Sigmoid colon (tissue), 7 donors: ENCODE measurements at places on chromosomes 4 and X. TPM values are rescaled to one million over a fixed set of nuclear protein-coding genes. Genes with fewer than 3 reads are reported as not detected.

GRCh38 chr4:120749445-120750151, 172.9 kb downstream of the PRDM5 start:
- H3K27me3 ChIP-seq = no peaks in the 10 kb centered on the region
- no peak overlapping the region for H3K4me3 ChIP-seq
- H3K27ac ChIP-seq = no peak overlapping the region
- no peaks in the 10 kb centered on the region for H3K4me1 ChIP-seq
- no peaks in the 10 kb centered on the region for H3K36me3 ChIP-seq

- no peak overlapping the region for H3K4me3 ChIP-seq
- peaks cover 2% of the 10 kb centered on the region for H3K27me3 ChIP-seq
- no peaks in the 10 kb centered on the region for H3K4me1 ChIP-seq
- DNase-seq = no peak
- no peaks in the 10 kb centered on the region for H3K36me3 ChIP-seq
Measured at GRCh38 chr4:184598753-184599491, 50.3 kb downstream of the CASP3 start.

- H3K27me3 ChIP-seq = no peaks in the 10 kb centered on the region
- no peak for DNase-seq
- no peaks in the 10 kb centered on the region for H3K4me1 ChIP-seq
- no peak overlapping the region for H3K4me3 ChIP-seq
- H3K36me3 ChIP-seq = peaks cover 4% of the 10 kb centered on the region
- peak overlapping the region; percentile 34 for H3K27ac ChIP-seq
Measured at GRCh38 chrX:41661366-41662095, 27.2 kb upstream of the GPR34 start.

DNA sequence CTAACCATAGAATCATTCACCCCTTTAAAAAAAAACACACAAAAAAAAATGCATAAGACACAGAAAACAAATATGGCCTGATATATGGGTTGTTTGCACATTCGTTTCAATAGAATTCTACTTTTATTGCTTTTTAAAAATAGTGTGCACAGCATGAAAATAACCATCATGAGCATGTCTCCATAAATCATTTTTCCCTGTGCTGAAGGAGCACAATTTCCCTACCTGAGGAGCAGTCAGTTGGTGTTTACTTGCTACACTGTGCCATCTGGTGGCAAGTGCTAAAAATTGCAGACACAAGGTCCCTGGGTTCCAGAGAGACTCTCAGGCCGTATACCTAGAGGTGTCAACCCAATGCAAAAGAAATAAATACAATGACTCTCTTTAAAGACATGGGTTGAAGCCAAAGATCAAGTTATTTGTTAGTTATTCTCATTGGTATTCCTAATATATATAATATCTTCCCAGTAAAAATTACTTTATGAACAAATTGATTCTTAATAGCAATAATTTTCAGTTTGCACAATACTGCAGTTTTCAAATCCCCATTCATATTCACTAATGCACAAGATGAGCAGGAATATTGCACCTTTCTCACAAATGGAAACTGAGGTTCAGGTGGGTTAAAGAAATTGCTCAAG, 551.4 kb downstream of the IQCM start:
- H3K4me1 ChIP-seq = no peaks in the 10 kb centered on the region
- no peaks in the 10 kb centered on the region for H3K27me3 ChIP-seq
- H3K36me3 ChIP-seq = no peaks in the 10 kb centered on the region
- no peak for DNase-seq
- H3K4me3 ChIP-seq = no peak overlapping the region

DNA sequence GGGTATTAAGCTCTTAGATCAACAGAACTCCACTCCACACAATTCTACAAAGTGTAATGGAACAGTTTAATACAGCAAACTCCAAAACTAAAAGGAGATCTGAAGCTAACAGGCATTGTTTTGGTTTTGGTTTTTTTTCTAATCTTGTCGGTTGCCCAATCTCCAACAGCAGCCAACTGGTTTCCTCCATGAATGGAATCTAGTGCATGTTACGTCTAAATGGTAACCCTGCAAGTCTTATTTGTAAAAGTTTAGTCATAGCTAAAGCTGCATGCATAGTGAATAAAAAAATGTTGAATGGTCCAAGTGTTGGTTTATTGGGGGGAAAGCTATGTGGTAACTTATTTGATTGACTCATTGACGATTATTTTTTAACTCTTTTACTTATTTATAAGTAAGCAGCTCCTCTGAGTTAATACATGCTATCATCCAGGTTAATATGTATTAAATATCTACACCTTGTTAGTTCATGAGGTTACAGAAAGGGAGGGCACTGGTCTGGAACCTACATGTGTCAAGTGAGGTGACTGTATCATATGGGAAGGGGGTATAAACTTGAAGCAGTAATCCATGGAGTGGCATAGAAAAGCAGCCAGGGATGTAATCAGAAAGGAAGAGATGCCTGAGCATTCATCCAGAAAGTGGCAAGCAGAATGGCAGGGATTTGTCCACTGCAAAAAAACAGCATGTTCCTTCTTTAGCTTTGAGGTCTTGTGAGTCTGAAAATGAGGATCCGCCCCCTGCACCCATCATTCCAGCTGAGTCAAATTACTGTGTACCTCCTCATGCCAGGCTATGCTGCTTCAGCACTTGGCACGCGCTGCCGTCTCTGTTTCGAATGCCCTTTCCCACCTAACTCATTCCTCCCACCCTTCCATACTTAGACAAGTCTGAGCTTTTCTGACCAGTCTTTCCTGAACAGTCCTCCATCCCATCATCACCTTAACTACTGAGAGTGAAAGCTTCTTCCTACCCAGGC, 81.7 kb downstream of the PDGFC start:
- no peaks in the 10 kb centered on the region for H3K4me1 ChIP-seq
- H3K36me3 ChIP-seq = no peaks in the 10 kb centered on the region
- H3K4me3 ChIP-seq = no peak overlapping the region
- H3K27ac ChIP-seq = no peak overlapping the region
- H3K27me3 ChIP-seq = no peaks in the 10 kb centered on the region
- peak; percentile 74 for DNase-seq

DNA sequence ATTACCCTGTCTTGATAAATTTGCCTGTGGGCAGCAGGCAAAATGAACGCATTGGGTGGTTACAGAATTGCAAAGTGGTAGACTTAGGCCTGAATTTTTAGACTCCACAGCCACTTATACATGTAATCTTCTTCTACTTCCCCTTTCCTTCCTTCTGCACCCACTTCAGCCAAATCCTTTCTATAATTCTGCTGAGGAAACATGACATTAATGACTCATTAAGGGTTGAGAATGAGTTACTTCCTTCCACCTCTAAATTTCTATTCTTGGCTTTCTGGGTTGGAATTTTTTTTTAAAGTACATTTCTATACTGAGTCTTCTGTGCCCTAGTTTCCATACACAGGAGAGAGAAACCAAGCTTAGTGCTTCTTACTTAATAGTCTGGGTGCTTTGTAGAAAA, 10.1 kb downstream of the PAPSS1 start:
- no peak overlapping the region for H3K27ac ChIP-seq
- no peaks in the 10 kb centered on the region for H3K4me1 ChIP-seq
- H3K4me3 ChIP-seq = no peak overlapping the region
- no peak for DNase-seq
- H3K27me3 ChIP-seq = no peaks in the 10 kb centered on the region
- H3K36me3 ChIP-seq = no peaks in the 10 kb centered on the region

- no peak overlapping the region for H3K4me3 ChIP-seq
- no peaks in the 10 kb centered on the region for H3K36me3 ChIP-seq
- H3K4me1 ChIP-seq = peaks cover 39% of the 10 kb centered on the region
- DNase-seq = no peak
Measured at GRCh38 chrX:150870487-150871340, 27.8 kb downstream of the CD99L2 start.

DNA sequence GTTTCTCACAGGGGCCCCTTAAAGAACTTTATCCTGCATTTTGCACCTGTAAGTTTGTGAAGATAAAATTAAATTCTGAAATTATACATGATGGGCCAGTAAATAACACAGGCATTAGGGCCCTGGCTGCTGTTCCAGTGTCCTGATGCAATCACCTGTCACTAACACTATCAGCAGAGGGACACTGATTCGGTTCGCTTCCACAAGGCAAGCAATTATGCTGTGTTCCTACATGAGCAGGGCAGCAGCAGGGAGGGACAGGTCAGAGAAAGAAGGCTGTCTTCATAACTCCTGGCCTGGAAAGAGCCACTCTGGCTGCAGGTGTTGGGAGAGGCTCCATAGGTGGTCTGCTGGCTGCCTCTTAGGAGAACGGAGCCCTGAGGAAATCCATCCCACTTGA, 487.3 kb downstream of the MID1IP1 start:
- H3K4me3 ChIP-seq = no peak overlapping the region
- no peaks in the 10 kb centered on the region for H3K27me3 ChIP-seq
- DNase-seq = no peak
- no peak overlapping the region for H3K27ac ChIP-seq
- no peaks in the 10 kb centered on the region for H3K4me1 ChIP-seq
- H3K36me3 ChIP-seq = no peaks in the 10 kb centered on the region

DNA sequence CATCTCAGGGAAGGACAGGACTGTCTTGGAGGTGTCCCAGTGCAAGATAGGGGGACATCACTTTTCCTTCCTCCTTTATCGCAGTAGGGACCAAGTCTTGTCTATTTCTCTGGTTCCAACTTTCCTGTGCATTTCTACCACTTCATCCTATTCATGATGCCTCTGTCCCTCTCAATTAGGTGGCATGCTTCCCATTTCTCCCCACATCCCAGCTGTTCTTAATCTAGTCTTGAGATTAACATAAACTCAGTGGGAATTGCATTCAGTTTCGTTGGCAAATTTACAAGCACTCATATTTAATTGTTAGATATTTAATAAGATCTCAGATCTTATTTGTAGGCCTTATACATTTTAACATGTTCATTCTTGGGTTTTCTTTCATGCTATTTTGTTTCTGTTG, 15.7 kb upstream of the ODAM start:
- no peak overlapping the region for H3K27ac ChIP-seq
- H3K36me3 ChIP-seq = no peaks in the 10 kb centered on the region
- no peak for DNase-seq
- H3K4me3 ChIP-seq = no peak overlapping the region
- H3K4me1 ChIP-seq = no peaks in the 10 kb centered on the region
- H3K27me3 ChIP-seq = no peaks in the 10 kb centered on the region

- no peak overlapping the region for H3K4me3 ChIP-seq
- H3K36me3 ChIP-seq = no peaks in the 10 kb centered on the region
- no peaks in the 10 kb centered on the region for H3K27me3 ChIP-seq
- no peak overlapping the region for H3K27ac ChIP-seq
- DNase-seq = no peak
- no peaks in the 10 kb centered on the region for H3K4me1 ChIP-seq
Measured at GRCh38 chr4:88242144-88242543, 42.2 kb downstream of the PPM1K start.

DNA sequence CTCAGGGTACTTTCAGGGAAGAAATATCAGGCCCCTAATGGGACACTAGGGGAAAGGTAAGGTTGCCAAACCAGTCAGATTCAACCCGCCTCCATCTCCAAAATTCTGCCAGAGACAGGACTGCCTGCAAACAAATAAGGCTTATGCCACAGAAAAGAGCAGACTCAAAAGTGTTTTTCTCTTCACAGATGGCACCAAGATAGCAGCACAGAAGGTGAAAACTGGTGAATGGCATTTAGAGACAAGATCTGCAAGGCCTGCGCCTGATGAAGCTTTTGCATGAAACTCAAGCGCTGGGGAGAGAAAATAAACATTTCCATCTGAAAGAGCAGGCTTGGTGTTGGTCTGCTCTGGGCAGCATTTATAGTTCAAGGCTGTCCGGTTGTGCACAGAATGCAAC, 27.9 kb downstream of the AMOT start:
- no peak for DNase-seq
- no peaks in the 10 kb centered on the region for H3K4me1 ChIP-seq
- H3K27ac ChIP-seq = no peak overlapping the region

DNA sequence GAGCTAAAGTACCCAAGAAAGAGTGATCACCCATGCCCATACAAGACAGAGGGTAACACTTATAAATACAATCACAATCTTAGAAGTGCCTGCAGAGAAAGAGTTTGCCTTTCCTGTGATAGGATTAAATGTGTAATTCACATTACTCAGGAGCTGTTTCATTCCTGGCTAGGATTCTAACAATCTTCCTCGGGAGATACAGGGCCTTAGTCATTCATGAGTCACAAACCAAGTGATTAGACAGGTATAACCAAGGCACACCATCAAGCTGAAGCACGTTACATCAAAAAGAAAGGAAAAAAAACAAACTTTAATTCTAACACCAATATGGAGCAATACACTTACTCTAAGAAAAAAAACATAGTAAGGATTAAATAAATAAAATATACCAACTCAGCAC, 14.9 kb downstream of the ABCG2 start:
- H3K36me3 ChIP-seq = no peaks in the 10 kb centered on the region
- no peaks in the 10 kb centered on the region for H3K27me3 ChIP-seq
- DNase-seq = no peak
- H3K4me1 ChIP-seq = no peaks in the 10 kb centered on the region

- H3K27ac ChIP-seq = no peak overlapping the region
- no peaks in the 10 kb centered on the region for H3K36me3 ChIP-seq
- H3K27me3 ChIP-seq = no peaks in the 10 kb centered on the region
- H3K4me3 ChIP-seq = no peak overlapping the region
- peaks cover 9% of the 10 kb centered on the region for H3K4me1 ChIP-seq
Measured at GRCh38 chrX:9443327-9443726, 21.5 kb upstream of the TBL1X start.

GRCh38 chr4:87005690-87006425, 71.0 kb downstream of the AFF1 start:
- H3K27ac ChIP-seq = peak overlapping the region; percentile 93
- no peaks in the 10 kb centered on the region for H3K27me3 ChIP-seq
- H3K36me3 ChIP-seq = no peaks in the 10 kb centered on the region
- H3K4me1 ChIP-seq = no peaks in the 10 kb centered on the region
- peak overlapping the region; percentile 73 for H3K4me3 ChIP-seq
- no peak for DNase-seq

DNA sequence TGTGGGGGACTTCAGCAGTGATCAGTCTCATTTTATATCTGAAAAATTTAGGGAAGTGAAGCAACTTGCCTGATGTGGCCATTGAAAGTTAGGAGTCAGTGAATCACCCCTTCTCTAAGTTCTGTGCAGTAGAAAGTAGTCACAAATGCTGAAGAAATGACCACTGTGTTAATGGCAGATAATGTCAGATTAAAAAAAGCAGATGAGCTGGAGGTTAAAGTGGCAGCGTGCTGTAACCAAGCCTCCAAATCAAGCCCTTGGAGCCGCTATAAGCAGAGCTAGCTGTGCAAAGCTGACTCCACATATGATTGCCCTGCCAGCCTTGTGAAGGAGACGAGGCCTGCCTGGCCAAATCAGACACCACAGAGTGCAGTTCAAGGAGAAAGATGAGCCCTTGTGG, 39.2 kb upstream of the PDE5A start:
- H3K36me3 ChIP-seq = no peaks in the 10 kb centered on the region
- no peaks in the 10 kb centered on the region for H3K27me3 ChIP-seq
- peak overlapping the region; percentile 49 for H3K27ac ChIP-seq
- DNase-seq = no peak

DNA sequence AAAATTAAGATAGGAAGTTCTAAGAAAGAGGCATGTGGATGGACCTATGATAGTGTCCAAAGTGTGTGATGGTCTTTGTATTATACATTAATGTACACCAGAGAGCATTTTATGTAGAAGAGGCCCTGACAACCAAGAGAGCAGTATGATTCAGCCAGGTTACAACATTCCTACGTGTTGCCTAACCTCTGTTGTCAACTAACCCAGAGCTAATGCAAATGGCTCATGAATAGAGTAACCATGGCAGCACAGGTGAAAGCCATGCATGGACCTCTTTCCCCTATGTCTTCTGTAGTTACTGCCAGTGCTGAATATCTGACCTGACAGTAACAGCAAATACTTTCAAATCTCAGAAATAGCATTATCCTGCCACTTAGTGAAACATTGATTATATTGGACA, 255.6 kb downstream of the NDST4 start:
- no peak overlapping the region for H3K4me3 ChIP-seq
- no peaks in the 10 kb centered on the region for H3K27me3 ChIP-seq
- no peak for DNase-seq
- H3K36me3 ChIP-seq = no peaks in the 10 kb centered on the region

Gene AFF1
- 85.0 TPM for total RNA-seq

Gene EIF2S3
- 134 TPM for total RNA-seq

Gene FAT1
- total RNA-seq = 146 TPM

Gene CCDC149
- 16.8 TPM for total RNA-seq

Gene GLOD5
- total RNA-seq = not detected
